ENCODE measurements at places on chromosomes 11 and 22. TPM values are rescaled to one million over a fixed set of nuclear protein-coding genes. Genes with fewer than 3 reads are reported as not detected.

- no peak for DNase-seq
Observed at GRCh38 chr11:57484141-57484710, 23.9 kb downstream of the RTN4RL2 start.

TMX2 gene
- total RNA-seq = 32.0 TPM

CARD18 gene
- not detected for total RNA-seq

BEST1 gene
- total RNA-seq = 0.93 TPM

DNA sequence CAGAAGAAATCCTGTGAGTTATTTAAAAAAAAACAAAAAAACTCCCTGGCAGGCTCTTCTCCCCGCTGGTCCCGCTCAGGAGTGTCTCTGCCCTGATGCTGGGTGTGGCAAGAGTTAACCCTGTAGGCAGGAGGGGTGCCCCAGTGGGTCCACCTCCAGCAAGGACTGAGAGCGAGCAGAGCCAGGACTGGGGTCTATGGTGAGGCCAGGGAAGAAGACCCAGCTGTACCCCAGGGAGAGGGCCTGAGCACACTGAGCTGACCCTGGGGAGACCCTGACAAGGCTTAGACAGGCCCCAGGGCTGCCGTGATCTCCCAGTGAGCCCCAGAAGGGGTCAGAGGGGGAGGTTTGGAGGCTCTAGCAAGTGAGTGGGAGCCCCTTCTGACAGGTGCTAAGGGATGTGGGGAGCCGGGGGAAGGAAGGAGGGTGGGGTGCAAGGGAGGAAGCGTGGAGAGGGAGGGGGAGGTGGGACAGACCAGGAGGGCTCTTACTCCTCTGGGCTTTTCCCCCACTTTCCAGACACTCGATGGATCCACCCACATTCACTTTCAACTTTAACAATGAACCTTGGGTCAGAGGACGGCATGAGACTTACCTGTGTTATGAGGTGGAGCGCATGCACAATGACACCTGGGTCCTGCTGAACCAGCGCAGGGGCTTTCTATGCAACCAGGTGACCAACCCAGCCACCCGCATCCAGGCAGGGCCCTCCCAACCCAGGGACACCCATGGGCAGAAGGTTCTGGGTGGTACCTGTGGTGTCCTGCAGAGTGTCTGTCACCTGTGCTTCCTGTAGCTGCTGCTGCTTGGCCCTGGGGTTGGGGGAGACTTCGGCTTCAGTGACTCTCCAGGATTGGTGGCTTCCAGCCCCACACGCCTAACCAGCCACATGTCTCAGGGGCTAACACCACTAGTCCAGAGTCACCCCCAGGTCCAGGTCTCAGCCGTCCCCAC, 6.4 kb downstream of the APOBEC3G start:
- no peak for DNase-seq

- DNase-seq = no peak
Observed at GRCh38 chr11:113222241-113222640, 92.1 kb upstream of the TTC12 start.

ZNF202 gene
- total RNA-seq = 6.0 TPM

DNA sequence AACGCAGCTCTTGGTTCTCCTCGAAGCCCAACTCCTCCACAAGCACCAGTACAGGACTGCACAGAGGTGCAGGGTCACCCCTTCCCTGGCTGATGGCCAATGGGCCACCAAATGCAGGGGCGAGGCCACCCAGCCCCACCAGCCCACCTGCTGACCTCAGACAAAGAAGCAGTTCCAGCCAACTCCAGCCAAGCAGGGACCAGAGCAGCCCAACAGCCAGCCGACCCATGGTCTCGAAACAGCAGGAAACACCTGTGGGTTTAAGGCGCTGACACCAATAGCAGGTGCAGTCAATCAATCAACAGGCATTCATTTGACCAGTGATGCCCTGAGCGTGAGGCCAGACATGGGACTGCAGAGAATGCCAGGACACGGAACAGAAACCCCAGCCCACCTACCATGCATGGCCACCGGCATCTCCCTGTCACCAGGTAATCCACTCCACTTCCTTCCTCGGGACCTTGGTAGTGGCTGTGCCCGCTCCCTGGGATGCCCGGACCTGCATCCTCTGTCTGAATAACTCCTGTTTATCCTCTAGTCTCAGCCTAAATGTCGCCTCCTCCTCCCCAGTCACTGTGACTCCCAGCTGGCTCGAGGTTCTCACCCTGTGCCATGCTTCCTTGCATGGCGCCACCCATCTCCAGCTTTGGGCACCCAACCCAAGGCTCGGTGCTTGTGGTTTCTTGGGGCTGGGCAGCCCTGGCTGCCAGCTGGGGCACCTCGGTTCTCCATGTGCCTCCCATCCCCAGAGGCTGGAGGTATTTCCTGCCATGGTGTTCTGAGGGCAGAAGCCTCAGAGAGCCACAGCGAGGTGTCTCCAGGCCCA, 1475.4 kb downstream of the BRD1 start:
- DNase-seq = no peak

- no peak for DNase-seq
Observed at GRCh38 chr11:131581046-131581445, 210.6 kb downstream of the NTM start.

RIBC2 gene
- not detected for total RNA-seq

GRCh38 chr22:43509337-43509736, 97.5 kb downstream of the MPPED1 start:
- DNase-seq = no peak

GRCh38 chr11:36594316-36594989, at the start of gene IFTAP:
Gene IFTAP, plus strand, starts transcription at chr11:36594502. Its CDS starts 15,602 bp downstream, at chr11:36610104.
- DNase-seq = peak; percentile 49

PNPLA5 gene
- total RNA-seq = not detected

DNA sequence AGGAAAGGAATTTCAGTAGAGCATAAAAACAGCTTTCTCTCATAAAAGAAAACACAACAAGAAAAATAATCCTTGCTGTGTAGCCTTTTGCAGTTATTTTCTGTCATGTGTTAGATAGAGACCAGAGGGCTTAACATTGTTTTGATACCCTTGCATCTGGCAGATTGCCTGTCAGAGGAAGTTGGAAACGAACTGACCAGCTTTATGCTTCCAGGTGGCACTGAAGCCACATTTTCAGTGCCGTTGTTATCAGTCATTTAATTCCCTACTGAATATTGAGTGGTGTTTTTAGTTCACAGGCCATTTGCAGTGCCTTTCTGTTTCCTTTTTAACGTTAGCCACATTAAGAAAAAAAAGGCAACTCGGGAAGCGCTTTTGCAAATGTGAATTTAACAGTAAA, 21.5 kb upstream of the RAG2 start:
- DNase-seq = no peak

GGTLC3 gene
- total RNA-seq = not detected

DNA sequence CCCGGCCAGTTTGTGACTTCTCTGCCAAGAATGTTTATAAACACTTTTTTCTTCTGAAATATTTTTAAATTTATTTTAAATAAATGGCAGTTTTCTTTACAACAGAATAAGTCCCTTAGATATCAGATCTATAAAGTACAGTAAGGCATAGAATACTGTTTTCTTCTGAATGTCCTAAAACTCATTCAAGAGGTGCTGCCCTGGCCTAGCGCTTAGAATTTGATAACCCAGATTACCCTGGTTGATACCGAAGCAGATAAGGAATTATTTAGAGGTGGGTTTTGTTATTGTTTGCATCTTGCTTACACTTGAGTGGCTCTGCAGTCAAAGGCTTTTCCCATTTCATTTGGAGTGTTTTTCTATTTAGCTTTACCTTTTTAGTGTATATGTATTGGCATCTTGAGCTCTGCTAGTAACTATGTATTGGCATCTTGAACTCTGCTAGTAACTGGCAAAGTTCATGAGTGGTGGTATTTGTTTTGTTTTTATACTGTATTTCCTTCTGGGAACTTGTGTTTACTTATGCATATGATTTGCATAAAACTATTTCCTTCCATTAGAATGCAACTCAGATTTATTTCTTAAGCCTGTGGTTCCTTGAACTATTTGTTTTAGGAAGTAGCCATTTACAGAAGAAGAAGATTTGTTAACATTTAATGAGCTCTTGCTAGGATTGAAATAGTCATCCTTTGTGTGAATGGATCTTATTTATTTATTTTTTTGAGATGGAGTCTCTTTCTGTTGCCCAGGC, 1.2 kb downstream of the ACAD8 start:
- DNase-seq = no peak

GRCh38 chr11:44564670-44565210, 723 bp upstream of the CD82 start:
- peak; percentile 95 for DNase-seq

ROBO4 gene
- total RNA-seq = 7.6 TPM

NLRP14 gene
- not detected for total RNA-seq

GRCh38 chr11:130606178-130606577, 157.7 kb downstream of the ADAMTS15 start:
- no peak for DNase-seq

TPBGL gene
- total RNA-seq = not detected

DNA sequence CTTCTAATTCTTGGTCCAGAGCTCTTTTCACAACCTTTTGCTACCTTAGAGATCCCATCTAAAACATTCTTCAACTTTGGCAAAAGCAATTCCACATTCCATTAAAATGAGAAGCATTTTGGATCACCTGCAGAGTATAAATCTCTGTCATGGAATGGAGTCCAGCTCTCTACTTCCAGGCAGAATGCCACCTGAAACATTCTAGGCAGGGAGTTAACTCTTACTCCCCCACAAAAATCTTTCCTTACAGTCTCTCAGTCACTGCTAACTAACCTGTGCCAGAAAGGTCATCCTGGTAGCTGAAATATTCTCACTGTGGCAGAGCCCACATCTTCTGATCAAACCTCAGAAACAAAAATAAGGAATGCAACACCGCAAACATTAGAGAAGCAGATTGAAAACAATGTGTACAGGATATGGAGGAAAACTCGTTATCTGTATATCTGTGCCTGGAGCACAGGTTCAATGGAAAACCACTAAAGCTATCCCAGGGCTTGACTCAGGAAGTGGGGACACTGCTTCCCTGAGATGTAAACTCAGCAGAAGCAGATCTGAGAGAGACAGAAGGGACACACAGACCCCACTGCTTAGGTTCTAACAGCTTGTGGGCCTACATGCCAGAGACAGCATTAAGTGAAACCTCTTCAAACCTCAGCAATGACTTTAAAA, 78.9 kb downstream of the KCNC1 start:
- DNase-seq = no peak

CD248 gene
- total RNA-seq = 4.6 TPM

GRCh38 chr11:15557457-15558230, 442.9 kb downstream of the INSC start:
- no peak for DNase-seq

DNA sequence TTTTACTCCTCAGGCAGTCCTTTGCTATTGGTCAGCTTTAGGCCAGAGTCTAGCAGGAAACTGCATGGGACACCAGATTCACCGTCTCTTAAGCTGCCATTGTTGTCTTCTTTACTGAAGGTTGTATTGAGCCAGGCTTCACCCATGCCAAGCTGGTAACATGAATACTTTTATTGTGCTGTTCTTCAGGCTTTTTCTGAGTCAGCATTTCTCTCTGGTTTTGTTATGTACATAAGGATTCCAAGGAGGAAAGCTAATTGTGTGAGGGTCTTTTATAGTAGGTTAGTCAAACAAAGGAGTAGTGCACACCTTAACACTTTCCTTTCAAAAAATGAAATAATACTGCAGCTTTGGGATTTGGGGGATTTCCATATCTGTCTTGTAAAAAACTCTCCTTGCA, 252.8 kb downstream of the JRKL start:
- DNase-seq = no peak

DNA sequence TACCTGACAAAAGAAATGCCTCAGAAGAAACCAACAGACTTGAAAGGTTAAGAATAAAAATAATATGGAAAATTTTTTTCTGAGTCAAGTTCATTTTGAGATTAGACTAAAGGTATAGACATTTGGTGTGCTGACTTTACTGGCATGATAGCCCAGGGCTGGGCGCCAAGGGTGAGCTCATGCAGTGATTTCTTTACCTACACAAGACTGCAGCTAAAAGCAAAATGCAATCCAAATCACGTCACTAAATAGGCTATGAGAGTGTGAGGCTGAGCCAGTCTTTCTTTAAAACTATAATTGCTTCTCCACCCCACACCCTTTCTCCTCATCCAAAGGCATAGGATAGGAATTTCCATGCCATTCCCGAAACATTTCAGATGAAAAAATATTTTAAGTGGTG, 196.5 kb downstream of the FAM76B start:
- no peak for DNase-seq

- DNase-seq = no peak
Observed at GRCh38 chr11:9973921-9974320, 310.0 kb downstream of the SWAP70 start.

APOL3 gene
- 23.4 TPM for total RNA-seq

DNA sequence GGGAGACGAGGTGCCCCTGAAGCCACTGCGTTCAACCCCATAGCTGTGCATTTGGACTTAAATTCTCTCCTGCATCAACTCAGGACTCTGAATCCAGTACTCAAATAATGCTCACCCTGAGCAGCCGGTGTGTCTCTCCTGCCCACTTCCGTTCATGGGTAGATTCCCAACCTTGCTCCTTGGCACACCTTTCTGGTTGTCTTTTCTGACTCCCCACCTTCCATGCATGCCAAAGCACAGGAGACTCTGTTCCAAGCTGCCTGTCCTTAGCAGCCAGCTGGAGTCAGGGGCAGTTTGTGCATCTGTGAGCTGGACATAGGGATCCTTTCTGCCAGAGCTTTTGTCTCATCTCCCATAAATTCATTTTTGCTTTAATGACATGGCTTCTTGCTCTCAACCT, 1242.5 kb downstream of the TBC1D22A start:
- no peak for DNase-seq

DNA sequence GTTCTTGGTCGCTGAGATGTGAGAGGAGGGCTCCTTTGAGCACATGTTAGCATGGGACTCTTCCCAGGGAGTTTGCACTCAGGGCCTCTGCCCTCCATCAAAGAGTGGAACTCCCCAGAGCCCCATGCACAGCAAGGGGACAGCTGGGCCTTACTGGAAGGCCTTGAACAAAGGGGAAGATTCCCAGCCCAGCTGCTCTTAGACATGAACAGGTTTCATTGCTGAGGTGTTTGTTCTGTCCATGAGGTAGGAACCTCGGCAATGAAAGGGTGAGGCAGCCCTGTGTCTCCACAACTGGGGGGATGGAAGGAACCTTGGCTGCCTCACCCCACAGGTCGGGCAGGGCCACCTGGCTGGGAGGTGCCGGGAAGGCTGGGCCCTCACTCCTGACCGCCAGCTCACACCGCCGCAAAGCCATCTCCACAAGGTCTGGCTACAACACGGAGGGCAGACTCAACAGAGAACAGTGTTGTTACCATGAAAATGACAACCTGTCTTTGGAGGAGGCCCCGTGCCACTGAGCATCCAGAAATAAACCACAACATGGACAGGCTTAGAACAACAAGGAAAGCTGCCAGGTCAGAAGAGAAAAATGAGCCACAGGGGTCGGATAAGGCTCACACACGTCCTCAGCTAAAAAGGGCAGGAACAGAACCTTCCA, 3.2 kb downstream of the DERL3 start:
- peak; percentile 82 for DNase-seq

- DNase-seq = no peak
Observed at GRCh38 chr11:122398167-122398566, 257.4 kb upstream of the UBASH3B start.

DNA sequence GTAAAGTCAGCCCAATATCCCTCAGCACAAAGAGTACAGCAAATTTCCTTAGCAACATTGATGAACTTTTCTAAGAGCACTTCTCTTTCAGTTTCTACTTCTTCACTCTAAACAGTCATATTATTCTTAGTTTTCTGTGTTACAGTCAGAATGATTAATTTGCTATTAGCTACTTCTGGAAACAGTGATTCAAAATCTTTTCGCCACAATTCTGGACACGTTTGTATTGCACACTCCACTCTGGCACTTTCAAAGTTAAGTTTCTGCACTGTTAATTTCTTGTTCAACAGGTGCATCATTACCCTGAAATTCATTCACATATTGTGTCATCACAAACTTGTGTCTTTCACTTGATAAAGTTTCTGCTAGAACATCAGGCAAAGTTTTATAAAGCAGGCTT, 22.5 kb downstream of the ABTB2 start:
- DNase-seq = no peak

CSRP3 gene
- total RNA-seq = 140 TPM

MYRF gene
- total RNA-seq = not detected

PRRG4 gene
- total RNA-seq = 1.8 TPM

All from gastrocnemius medialis (tissue), 4 donors.